Smooth muscle cell of the brain vasculature (primary cell): ENCODE measurements at places on chromosomes 4 and X.

DNA sequence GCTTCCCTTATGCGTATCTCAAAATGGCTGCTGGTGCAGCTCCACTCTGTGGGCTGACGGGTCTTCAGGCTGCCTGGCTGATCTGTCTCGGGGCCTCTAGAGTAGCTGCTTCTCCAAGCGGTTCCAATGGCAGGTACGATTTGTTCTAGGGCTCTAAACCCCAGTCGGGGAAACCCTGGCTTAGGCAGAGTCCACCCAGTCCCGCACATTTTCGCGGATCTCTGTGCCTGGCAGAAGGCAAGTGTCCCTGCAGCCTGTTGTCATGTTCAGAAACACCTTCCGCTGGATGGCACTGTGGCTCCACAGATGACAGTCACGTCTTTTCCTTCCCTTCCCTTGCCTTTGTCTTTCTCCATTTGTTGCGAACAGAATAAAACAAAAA lies 54.4 kb downstream of the NBDY start:
- no peak for DNase-seq

DNA sequence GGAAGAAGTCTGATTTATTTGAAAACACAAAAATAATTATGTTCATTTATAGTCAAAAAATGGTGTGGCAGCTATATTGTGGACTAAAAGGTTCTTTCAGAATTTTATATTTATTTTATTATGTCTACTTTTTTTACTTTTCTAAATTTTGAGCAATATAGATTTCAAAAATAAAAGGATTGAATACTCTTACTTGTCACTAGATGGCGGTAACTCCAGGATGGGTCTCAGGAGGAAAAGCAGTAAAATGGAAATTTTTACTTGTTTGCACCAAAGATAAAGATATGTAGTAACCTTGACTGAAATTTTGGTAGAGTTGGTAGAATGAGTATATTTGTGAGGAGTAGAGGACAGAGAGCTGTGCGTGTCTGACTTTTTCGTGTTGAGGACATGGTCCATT lies 14.5 kb upstream of the DACH2 start:
- DNase-seq = peak; percentile 6

- no peak for DNase-seq
Measured at GRCh38 chr4:68997040-68997439, 45.4 kb upstream of the UGT2A3 start.

GRCh38 chrX:70336767-70337166 lies 46.9 kb downstream of the KIF4A start:
- no peak for DNase-seq

DNA sequence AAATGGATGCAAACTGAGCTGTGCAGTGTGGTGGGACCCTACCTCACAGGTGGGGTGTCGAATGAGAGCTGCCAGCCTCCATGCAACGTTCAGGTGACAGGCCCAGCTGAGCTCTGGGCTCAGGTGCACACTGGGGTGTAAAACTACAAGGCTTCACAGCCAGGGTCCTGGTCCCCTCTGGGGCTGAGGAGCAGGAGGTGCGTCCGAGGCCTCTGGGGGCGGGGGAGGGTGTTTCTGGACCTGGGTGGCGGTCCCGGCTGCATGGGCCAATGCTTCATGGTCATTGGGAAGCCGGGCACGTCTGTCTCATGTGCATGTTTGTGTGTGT lies 26.5 kb upstream of the SORCS2 start:
- DNase-seq = no peak

- DNase-seq = no peak
Measured at GRCh38 chrX:7330971-7331746, 183.2 kb upstream of the PUDP start.

GRCh38 chr4:74873545-74874301 lies 59.2 kb upstream of the PARM1 start:
- DNase-seq = no peak
